Head of caudate nucleus (tissue), 42 donors: ENCODE measurements at places on chromosomes 2 and 18.

- DNase-seq: no peak
Observed at GRCh38 chr2:226310146-226310545, 489.5 kb downstream of the IRS1 start.

- no peak for DNase-seq
Observed at GRCh38 chr2:200732866-200733265, 78.8 kb upstream of the BZW1 start.

- DNase-seq: no peak
Observed at GRCh38 chr2:238938003-238938400, 90.1 kb downstream of the TWIST2 start.

- DNase-seq: no peak
Observed at GRCh38 chr2:26946841-26947784, 23.3 kb upstream of the MAPRE3 start.

DNA sequence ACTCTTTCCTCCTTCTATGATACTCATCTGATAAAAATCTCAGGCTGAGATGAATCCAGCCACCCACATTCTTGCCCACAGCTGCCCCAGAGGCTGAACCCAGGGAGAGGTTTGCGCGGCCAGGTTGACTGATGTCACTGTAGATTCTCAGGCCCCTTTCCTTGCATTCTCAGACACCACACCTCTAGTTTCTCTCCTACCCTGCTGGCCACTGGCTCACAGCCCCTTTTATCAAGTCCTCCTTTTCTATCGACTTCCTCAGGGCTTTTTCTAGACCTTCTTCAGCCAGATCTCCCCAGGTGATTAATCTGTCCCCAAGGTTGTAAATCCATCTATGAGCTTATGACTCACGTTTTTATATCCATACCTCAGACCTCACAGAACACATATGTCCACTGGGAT lies 99.8 kb downstream of the TACR1 start:
- no peak for DNase-seq

DNA sequence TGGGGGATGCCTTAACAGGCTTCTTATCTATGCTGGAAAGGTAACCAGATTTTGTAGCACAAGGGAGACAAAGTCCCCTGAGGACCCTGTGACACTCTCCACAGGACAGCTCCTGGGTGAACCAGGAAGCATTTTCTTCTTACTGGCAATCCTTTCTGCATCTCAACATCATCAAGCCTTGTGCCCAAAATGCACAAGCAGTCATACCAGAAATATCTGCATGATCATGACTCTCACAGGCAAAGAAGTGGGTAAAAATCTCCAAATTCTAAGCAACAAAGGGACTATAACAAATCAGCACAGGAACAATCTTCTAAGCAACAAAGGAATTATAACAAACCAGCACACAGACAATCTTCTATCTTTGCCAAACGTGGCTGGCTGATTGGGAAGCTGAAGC lies 99.1 kb upstream of the CD226 start:
- DNase-seq: no peak

GRCh38 chr2:62743506-62743905 lies 38.0 kb downstream of the EHBP1 start:
- DNase-seq: no peak

DNA sequence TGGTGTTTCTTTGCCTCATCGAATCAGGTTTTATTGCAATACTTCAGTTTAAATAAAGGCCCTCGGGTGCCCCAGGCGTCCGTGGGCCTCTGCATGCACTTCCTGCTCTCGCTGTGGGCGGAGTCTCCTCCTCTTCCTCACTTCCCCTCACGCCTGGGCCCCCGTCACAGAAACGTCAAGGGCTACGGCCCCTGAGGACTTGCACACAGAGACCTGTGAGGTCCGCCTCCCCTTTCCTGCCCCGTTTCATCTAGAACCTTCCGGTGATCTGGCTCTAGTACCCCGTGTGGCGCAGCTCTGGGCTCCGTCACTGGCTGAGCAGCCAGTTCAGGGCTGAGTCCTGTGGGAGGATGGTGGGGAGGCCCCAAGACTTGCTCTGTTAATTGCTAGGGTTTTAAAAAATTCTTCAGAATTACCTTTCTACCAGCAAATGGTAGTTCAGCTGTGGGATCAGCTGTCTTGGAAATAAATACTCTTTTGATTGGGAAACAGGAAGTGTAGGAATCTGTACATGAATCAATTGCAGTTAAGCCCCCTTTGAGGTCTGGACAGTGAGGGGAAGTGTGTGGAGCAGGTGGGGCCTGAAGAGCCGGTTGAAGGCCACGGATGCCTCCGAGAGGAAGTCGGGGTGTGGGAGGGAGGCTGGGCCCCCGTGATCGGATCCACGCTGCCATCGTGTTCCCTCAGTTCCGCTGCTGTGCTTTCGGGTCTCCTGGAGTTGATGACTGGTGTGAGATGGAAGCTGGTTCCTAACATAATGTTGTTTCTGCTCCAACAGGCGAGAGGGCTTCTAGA lies 10.2 kb downstream of the NFATC1 start:
- peak; percentile 27 for DNase-seq

GRCh38 chr18:45664824-45665763 lies 49.8 kb downstream of the SLC14A2 start:
- DNase-seq: peak; percentile 82

- no peak for DNase-seq
Observed at GRCh38 chr2:136468799-136469369, 296.5 kb upstream of the THSD7B start.

DNA sequence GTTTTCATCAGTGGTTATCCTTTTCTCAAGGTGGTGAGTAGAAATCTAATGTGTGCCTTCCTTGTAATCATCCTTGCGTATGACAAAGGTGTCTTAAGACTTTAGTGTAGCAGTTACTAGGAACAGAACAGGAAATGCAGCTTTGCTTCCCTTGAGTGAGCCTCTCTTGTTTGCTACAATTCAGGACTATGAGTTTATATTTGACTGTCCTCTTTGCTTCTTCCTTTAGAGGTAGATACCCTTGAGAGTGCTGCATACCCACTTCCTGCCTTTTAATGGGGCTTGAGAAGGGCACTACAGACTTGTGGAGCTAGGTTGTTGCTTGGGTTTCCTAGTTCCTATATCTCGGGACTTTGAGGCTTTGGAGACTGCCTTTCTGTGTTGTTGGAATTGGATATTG lies 3.8 kb downstream of the KCNJ13 start:
- no peak for DNase-seq

DNA sequence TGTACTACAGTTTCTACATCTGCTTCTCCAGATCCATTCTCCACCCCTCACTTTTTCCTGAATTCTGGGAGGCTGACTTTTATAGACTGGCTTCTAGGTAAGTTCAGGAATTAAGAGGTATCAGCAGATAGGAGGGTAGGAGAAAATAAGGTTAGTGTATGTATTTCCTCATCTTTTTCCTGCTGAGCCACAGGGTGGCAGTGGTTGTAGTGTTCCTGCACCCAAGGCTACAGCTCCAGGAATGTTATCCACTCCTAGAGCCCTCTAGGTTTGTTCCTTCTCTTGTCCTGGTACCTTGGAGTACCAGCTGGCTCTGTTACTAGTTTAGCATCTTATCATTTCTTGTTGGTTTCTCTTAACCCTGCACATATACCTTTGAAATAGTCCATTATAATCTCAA lies 40.7 kb upstream of the C2orf66 start:
- DNase-seq: peak; percentile 30

DNA sequence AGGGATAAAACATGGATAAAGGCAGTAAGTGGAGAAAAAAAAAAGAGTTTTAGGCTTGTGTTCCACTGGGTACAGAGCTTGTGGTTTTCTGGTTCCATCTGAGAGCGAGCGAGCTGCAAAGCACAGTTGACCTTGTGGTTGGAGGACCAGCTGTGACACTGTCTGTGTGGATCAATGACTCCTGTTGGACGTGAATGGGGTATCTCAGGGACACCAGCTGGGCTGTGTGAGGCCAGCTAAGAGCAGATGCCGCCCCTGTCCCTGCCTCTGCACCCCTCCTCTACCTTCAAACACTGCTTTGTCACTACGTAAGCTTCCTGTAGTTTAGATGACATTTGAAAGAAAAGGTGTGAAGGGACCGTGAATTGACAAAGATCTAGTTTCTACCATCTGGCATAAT lies 67.8 kb downstream of the QPCT start:
- DNase-seq: no peak

DNA sequence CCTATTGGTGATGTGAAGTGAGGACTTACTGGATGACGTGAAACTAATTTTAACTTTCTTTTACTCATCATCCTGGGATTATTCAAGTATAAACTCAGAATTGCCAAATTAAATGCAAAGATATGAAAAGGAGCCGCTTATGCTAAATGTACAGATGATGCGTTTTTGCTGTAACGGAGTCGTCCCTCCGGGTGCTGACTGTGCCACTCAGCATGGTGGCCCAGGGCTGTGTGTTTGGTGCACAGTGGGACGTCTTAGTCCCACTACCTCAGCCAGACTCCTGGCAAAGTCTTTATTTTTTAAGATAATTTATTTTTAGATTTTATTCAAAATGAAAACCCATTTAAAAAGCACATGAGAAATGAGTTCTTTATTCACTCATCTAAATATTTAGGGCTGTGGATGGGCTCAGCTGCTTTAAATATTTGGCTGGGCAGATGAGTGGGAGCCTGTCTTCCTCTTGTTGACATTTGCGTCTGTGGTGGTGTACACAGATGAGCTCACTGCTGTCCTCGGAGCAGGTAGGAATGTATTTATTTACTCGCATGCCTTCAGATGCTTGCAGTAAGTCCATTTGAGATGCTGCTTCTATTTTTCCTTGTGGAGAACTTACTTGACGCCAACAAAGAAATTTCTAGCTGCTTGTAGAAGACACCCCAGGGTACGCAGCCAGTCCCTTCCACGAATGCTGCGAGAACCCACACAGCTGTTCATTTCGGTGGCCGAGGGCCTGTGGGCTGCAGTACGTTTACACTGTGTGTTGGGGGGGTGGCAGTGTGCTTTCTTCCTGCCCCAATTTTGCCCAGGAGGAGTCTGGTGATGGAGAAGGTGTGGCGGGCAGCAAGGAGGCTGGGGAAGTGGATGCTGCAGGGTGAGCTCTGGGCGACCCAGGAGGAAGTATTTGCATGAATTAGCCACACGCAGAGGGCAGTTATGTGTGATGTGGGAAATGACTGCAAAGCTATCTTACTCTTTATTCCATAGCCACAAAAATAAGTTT lies 105.0 kb downstream of the AGAP1 start:
- DNase-seq: no peak

- no peak for DNase-seq
Observed at GRCh38 chr2:109208951-109209335, 79.9 kb downstream of the SH3RF3 start.

- no peak for DNase-seq
Observed at GRCh38 chr18:13836559-13836958, 12.6 kb downstream of the MC5R start.

DNA sequence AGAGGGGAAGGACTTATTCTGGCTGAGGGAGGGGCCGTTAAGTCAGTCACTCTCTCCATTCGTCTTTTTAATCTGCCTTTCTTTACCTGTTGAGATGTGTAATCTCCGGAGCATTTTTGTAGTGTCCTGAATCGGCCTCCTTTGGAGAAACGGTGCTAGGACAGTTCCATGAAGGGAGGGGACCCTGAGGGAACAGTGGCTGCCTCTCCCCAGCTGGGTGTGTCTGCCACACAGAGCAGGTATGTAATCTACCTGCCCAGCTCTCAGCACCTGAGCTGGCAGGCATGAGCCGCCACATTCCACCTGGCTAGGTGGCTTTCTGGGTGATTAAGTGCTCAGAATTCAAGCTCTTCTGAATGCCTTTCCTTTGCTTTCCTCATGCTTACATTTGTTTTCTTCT lies 131.2 kb downstream of the WDSUB1 start:
- no peak for DNase-seq

- DNase-seq: no peak
Observed at GRCh38 chr2:8676921-8677645, 4.8 kb upstream of the ID2 start.

DNA sequence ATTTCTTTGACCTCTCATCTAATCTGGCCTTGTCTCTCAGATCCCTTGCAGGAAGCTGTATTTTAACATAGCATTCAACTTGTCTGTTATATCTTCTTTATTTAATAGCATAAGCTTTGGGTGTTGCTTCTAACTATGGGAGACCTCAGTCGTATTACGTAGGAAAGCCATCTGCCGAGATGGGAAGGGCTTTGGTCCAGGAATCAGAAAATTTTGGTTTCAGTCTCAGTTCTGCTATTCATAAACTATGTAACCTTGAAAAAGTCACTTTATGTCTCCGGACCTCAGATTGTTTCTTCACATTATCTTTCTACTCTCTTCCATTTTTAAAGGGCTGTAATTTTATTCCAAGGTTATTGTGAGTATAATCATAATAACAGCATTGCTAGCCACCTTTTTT lies 297.7 kb downstream of the SATB2 start:
- DNase-seq: no peak

- DNase-seq: no peak
Observed at GRCh38 chr18:3648200-3648599, 198.2 kb downstream of the TGIF1 start.
